CD4-positive, alpha-beta T cell treated with Interleukin-6 at 100 ng/mL for 8 hours (primary cell): ENCODE measurements at places on chromosomes 4 and X.

DNA sequence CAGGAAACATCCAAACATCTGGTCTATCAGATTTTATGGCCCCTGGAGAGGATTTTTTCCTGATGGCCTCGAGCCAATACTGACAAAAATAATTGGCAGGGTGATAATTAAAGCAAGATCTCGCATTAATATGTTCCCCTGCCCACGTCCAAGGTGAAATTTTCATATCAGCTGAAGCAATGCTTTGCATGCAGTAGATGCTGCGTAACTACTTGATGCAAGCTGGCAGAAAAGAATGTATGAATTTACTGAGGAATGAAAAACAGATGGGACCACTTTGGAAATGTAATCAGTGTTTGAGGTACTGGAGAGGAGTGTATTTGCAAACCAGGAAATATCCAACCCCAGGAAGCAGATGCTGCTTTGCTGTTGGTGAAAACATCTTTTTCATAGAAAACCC lies 36.8 kb upstream of the REST start:
- DNase-seq: no peak

- DNase-seq: peak; percentile 36
Observed at GRCh38 chrX:118974908-118975671, 672 bp downstream of the LONRF3 start.

DNA sequence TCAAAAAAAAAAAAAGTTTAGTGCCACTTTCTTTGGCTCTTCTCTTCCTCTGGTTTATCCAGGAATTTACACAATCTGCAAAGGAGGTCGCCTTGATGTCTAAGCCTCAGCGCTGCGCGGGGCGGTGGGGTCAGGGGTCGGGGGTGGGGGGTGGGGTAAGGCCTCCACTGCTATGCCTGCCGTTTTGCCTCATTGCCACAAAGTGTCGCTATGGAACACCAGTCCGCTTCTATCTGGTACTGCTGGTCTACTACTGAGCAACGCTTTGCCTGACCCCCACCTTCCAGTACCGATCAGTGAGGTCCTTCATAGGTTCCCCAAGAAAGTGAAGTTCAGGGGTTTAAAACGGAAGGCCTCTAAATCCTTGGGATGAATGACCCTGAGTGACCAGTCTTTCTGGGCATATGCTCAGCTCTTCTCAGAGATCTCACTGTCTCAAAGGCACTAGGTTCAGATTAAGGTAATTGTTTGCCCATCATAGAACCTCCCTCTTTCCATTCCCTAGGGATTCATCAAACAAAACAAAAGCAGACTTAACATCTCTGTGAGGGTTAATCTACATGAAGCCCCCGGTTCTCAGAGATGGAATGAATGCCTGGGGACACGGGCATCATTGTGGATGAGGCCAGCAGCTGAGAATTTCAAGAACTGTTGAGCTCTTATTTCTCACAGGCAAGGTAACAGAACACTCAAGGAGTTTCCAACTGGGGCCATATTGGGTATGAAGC lies 16.9 kb upstream of the TSR2 start:
- DNase-seq: no peak

- no peak for DNase-seq
Observed at GRCh38 chr4:186676531-186677161, 47.0 kb downstream of the FAT1 start.

GRCh38 chrX:69070949-69071650 lies 94.2 kb downstream of the PJA1 start:
- DNase-seq: no peak

DNA sequence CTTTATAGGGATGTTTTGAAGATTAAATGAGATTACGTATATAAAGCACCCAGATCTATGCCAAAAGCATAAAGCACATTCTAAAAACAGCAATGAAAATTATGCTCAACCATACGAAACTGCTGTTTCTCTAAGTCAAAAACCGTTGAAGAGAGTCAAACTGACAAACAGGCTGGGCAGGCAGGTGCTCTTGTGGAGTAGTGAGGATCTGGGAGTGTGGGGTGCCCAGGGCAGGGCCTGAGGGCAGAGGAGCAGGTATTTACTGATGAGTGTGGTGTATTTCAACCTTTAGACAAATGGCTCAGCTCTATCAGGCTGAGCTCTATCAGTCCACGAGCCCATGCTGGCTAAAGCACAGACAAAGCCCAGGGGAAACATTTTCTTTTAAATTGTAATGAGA lies 40.4 kb downstream of the RELL1 start:
- DNase-seq: no peak

DNA sequence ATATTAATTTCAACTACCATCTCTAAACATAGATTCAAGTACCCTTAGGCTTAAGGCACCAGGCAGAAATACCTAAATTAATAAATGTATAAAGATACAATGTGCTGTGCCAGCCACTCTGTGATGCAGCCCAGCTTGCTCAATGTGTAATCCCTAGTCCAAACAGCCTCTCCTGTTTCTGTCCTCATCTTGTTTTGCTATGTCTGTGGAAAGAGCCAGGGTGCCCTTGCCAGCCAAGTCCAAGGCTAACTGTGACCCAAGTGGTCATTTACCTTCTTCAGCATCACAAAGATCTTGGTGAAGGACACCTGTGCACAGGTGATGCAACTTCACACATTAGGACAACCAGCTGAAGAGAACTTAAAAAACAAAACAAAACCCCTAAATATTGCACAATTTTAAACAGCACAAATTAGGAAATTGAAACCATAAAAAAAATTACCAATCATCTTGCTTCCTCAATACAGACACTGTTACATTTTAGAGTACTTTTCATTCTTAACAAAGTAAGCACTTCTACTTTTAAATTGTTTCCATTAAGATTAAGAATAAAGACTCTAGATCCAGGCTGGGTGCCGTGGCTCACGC lies 89.6 kb downstream of the C4orf51 start:
- no peak for DNase-seq

GRCh38 chr4:2651998-2652397 lies 104.1 kb downstream of the TNIP2 start:
- no peak for DNase-seq

DNA sequence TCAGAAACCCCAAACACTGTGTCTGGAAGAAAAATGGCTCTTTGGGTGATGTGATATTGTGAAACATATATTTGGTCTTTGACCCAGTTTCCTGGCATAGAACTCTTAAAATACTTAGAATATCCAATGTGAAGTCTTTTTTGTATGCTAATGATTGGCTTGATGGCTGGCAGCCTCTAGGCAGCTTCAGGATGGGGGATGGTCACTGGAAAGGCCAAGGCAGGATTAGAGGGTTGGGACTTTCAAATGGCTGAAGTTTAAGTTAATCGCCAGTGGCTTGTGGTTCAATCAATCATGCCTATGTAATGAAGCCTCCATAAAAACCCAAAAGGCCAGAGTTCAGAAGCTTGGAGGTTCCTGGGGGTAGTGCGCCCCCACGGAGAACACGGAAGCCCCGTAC lies 33.5 kb upstream of the ESX1 start:
- DNase-seq: no peak

- DNase-seq: no peak
Observed at GRCh38 chr4:149306537-149306936, 509.1 kb downstream of the IQCM start.

- no peak for DNase-seq
Observed at GRCh38 chr4:114673306-114673705, 74.7 kb downstream of the UGT8 start.

DNA sequence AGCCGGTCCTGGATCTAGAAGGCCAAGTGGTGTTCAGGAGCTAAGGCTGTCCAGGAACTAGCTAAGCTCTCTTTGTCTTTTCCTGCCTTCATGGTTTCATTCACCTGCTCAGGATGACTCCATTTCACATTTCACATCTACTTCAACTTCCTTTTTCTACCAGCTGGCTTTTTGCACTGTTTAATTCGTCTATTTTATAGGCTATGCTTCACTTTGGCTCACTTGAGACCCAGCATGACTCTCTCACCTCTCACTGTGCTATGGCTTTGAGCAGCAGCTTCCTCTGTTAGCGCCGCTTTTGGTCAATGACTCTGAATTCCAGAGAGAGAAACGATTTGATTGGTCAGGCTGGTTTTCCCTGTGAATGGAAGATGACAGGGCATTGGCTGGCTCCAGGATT lies 213.5 kb upstream of the CLNK start:
- DNase-seq: no peak

GRCh38 chrX:132887569-132887968 lies 70.9 kb downstream of the HS6ST2 start:
- no peak for DNase-seq

DNA sequence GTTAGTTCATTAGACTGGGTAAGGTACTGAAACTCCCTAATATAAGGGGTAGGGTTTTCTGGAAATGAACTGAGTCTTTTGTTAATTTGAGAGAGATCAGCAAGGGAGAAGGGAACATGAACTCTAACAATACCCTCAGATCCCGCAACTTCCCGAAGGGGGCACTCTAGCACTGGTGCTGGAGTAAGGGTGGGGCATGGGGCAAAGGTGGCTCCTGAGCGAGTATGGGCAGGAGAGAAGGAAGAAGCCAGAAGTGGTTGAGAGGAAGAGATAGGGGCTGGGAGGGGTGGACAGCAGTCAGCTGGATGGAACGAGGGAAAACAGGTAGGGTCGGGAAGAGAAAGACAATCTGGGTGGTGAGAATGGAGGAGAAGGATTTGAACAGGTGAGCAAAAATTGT lies 183.2 kb upstream of the MAGEE2 start:
- no peak for DNase-seq

GRCh38 chr4:57401586-57401985 lies 291.4 kb upstream of the IGFBP7 start:
- no peak for DNase-seq

DNA sequence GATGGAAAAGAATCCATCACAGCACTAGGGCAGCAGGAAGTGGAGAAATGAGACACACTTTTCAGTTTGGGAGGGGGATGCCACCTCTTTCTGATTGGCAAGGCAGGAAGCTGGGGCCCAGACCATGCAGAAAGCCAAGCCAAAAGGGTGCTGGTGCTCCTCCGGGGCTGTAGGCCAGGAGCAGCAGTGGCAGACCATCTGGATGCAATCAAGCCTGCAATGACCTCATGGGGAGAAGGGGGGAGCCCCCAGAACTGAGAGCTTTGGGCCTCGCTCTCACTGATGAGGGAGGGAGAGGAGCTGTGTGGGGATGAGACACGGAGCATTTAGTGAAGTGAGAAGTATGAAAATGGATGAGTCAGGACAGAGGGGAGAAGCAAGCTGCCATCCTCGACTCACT lies 141.3 kb upstream of the NALF2 start:
- DNase-seq: no peak

DNA sequence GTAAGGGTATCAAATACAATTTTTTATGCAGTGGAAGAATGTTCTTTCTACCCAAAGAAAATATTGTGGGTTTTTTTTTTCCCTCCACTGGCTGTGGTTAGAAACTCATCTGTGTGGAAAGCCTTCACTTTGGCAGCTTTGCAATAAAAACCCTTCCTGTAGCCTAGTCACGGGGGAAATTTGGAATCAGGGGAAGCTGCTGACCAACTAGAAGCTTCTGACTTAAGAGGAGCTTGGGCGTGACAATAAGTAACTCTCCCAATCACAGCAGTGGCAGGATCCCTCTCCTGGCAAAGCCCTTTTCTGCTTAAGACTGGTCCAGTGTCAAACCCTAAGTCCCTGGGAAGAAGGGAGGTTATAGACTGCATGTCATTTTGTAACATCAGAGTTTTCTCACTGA lies 87.9 kb downstream of the LRRC66 start:
- no peak for DNase-seq

DNA sequence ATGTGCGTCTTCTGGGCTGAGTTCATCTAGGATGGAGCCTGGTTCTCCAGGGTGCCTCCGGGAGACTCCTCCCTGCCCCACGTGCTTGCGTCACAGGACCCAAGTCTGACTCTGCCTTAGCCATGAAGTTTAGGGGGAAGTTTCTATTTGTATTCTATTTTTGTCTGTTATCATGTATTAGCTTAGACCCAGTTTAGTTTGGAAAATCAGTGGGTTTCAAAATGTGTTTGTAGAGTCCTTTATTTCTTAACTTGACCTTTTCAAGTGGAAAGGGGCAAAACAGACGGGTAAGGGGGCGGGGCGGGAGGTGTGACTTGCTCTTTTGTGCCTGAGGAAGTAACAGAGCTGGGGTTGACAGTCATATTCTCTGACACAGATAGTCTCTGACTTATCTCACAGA lies 86.0 kb downstream of the HTT start:
- DNase-seq: no peak

DNA sequence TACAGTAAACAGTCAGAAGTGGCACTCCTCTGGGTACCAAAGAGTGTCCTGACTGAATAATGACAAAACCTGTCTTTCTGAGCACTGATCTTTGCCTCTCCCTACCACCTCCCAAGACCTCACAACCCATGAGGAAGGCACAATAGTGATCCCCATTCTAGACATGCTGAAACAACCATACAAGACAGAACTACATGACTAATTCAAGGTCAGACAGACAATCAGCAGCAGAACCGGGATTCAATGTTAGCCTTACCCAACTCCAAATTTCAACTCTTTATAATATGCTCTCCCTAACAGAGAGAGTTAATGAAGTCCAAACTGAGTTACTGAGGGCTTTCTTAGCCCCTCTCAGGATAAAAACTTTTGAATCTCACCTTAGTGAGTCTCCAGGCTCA lies 71.0 kb downstream of the IRF2 start:
- no peak for DNase-seq
